ENCODE measurements at places on chromosomes 1 and 21.
A peak's percentile ranks its signal among the peaks of the same experiment; 100 is the strongest.

DNA sequence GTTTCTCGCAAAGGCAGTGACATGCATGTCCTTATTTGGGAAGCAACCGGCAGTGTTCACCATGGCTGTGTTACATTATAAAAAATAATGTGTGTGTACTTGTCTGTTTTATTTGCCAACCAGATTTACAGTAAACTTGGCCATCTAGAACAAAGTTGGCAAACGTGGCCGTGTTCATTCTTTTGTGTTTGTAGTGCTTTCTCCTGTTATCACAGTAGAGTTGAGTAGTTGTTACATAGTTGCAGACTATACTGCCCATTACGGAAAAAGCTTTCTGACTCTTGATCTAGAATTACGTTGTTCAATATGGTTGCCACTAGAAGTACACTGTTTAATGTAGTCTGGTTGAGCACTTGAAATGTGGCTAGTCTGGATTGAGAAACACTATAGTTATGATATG is 19.4 kb downstream of the SOAT1 start:
- DNase-seq, result no peak

DNA sequence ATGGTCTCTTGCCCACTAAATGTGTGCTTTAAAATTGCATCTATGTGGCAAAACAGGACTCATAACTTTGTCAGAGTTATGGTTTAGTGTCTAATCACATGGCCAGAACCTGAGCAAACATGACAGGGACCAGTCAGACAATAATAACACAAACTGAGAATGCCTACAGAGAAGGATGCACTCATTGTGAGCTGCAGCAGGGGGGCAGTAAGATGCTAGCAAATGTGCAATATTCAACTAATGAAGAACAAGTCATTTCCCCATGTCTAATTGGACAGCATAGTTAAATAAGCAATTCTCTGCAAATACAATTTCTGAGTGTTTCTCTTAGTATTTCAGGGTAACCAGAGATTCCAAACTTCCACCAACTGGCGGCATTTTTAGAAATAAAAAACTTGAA is 30.8 kb downstream of the SPAG17 start:
- DNase-seq, result peak; percentile 2

DNA sequence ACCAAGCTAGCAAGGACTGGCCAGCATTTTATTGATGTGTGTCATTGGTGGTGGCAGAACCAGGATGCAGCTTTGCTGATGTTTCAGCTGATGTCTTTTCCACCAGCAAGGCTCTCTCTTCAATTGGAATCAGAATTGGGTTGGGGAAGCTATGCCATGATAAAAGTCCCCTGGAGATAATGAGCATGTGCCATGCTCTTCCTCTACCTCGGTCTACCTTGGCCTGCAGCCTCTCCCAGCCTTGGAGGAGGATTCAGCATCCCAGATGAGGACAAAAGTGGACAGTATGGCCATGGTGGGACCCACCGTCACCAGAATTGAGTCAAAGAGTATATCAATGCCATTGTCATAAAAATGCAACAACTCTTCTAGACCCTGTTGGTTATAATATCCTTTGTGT is 8.6 kb downstream of the AVPR1B start:
- DNase-seq, result no peak

DNA sequence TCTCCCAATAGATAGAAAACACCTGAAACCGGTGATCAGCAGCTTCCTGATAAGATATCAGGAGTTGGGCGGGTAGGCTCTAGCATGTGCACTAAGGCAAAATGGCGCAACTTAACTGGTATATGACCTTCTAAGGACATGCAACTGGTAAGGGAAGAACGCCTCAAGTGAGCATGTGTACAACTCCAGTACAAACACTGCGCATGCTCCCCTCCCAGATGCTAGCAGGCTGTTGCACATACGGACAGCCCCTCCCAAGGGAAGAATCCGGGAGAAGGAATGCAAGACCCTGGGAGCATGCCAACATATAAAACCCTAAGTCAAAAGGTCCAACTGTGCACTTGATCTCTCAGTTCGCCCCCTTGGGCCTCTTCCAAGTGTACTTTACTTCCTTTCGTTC is 110.8 kb downstream of the TSEN15 start:
- DNase-seq, result no peak

- DNase-seq, result no peak
These were observed 59.4 kb upstream of the SERBP1 start for GRCh38 chr1:67489643-67490042.

GRCh38 chr21:28455253-28455600 is 537.5 kb downstream of the LTN1 start:
- no peak for DNase-seq

DNA sequence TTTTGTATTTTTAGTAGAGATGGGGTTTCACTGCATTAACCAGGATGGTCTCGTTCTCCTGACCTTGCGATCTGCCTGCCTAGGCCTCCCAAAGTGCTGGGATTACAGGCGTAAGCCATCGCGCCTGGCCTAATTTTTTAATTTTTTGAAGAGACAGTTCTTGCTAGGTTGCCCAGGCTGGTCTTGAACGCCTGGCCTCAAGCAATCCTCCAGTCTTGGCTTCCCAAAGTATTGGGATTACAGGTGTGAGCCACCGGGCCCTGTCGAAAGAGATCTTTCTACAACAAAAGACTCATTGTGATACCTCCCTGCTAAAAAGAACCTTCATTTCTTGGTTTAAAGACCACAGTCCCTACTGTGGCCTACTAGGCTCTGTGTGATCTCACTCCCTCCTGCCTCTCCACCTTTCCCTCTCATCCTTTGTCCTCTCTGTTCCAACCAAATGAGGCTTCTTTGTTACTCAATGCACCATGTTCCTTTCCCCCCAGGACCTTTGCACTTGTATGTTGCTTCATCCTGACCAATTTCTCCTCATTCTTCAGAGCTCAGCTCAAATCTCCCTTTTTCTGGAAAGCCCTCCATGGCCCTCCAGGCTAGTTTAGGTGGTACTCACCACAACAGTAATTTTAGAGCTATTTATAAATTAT is 1.5 kb upstream of the GPX7 start:
- DNase-seq, result no peak

- no peak for DNase-seq
These were observed 53.2 kb upstream of the SOD1 start for GRCh38 chr21:31606081-31606874.

All from mesenchymal stem cell (in vitro differentiated cells and primary cell).